ENCODE measurements at places on chromosomes 11 and 22.
A peak's percentile ranks its signal among the peaks of the same experiment; 100 is the strongest.

DNA sequence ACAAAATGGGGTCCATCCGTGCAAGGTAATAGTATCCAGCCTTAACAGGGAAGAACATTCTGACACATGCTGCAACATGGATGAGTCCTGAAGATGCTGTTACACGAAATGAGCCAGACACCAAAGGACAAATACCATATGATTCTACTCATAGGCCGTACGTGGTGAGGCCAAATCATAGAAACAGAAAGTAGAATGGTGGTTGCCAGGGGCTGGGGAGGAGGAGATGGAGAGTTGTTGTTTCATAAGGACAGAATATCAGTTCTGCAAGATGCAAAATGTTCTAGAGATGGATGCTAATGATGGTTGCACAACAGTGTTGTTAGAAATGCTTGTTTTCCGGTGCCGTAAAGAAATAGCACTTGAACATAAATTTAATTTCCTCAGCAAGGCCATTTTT is 2.6 kb downstream of the TBX10 start:
- no peak for DNase-seq

GRCh38 chr22:27152883-27153282 is 495.5 kb downstream of the MIAT start:
- DNase-seq: no peak

- no peak for DNase-seq
Measured at GRCh38 chr11:102410382-102410784, 42.2 kb downstream of the TMEM123 start.

GRCh38 chr22:28883657-28883916 is 215 bp downstream of the ZNRF3 start:
- no peak for DNase-seq

GRCh38 chr11:33696411-33696810 is 4.2 kb downstream of the C11orf91 start:
- no peak for DNase-seq

GRCh38 chr11:116294630-116295029 is 478.2 kb downstream of the BUD13 start:
- no peak for DNase-seq

DNA sequence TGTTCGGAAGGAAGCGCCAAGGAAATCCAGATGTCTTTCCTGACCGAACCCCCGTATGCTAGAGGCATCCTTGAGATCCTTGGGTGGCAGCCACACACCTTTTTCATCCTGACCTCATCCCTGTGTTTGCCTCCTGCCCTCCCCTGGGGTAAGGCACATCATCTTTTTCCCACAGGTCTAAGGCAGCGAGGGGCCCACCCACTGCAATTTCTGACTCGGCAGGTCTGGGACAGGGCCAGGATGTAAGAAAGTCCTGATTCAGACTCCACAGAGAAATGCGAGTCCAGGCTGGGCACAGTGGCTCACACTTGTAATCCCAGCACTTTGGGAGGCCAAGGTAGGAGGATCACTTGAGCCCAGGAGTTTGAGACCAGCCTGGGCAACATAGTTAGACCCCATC is 10.5 kb downstream of the ZMAT5 start:
- no peak for DNase-seq

- no peak for DNase-seq
Measured at GRCh38 chr11:70381872-70382861, 16.2 kb upstream of the CTTN start.

DNA sequence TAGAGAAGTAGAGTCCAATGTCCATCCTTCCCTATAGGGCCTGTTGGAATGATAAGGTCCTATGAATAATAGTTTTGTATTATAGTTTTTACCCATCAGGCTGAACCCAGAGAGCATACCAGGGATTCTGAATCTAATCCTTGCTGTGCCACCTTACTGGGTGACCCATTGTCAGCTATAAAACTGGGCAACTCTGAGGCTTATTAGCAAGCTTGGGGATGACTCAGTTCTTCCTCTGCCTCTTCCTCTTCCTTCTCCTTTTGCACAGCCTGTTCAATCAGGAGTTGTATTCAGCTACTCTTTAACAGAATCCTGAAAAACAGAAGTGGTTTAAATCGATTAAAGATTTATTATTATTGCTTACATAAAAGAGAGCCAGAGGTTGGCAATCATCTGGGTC is 8.9 kb downstream of the HEPHL1 start:
- DNase-seq: no peak

GRCh38 chr11:99968336-99968735 is 718.8 kb upstream of the ARHGAP42 start:
- no peak for DNase-seq

DNA sequence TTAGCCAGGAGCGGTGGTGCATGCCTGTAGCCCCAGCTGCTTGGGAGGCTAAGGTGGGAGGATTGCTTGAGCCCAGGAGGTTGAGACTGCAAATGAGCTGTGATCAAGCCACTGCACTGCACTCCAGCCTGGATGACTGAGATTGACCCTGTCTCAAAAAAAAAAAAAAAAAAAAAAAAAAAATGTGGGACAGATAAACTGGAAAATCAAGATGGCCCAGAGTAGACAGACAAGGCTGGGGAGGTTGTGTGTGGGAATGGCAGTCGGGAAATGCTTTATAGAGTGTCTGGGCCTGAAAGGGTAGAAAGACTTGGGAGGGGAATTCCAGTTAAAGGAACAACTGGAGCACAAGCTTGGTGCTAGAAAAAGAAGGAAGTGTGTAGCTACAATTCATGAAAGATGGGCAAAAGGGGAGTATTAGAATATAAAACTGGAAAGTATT is 18.2 kb upstream of the WDR74 start:
- no peak for DNase-seq

DNA sequence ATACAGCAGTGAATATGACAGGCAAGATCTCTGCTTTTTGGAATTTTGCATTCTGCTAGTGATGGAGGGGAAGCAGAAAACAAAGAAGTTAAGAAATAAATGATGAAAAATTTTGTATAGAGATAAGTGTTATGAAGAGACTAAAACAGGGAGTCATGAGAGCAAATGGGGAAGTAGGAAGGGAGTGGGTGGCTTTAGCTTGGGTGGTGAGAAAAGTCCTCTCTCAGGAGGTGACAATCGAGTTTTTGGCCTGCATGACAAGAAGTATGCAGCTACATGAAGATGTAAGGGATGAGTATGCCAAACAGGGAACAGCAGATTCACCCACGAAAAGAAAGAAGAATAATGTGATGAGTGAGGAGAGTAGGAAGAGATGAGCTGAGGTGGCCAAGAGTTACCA is 80.7 kb upstream of the MPPED2 start:
- no peak for DNase-seq

DNA sequence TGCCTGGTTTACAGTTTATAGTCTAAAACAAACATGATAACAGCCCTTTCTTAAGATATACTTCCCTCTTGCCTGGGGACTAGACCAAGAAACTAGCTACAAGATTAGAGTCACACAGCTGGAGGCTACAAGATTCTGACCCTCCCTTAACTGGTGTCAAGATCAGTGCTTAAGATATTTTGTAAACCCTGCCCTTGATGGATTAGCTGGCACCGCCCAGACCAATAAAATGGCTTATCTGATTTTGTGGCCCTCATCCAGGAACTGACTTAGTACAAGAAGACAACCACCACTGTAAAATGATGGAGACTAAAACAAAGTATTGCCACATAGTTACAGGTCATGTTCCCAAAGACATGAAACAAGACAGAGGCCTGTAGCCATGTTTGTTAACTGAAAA is 53.4 kb downstream of the FAM181B start:
- peak; percentile 8 for DNase-seq

DNA sequence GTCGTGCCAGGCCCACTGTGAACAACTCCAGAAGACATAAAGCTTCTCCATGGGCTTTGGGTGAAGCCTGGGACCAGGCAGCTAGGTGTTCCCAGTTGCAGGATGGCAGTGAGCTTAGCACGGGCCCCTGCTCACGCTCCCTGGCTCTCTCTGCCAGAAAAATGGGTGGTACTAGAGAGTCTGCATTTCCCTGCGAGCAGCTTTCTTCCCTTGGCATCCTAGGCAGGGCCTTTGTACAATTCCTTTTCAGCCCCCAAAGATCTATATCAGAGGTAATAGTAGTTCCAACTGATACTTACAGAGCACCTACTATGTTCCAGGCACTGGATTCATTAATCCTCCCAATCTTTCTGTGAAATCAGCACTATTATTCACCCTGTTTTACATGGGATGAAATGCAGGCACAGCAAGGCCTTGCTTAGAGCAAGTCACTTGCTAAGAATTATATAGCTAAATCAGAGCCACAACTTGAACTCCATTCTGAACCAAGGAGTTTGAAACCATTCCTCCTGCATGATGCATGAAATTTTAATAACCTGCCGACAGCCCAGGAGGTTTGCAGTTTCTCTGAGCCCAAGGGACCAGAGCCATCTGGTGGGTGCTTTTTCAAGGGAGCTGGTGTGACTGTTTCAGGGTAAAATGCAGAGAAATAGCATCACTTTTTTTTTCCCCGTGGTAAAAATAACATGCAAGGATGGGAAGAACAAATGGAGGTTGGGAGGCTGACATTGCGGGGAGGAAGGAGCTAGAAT is 22.7 kb downstream of the NAV2 start:
- no peak for DNase-seq

- no peak for DNase-seq
Measured at GRCh38 chr22:49923445-49923844, 5.0 kb downstream of the CRELD2 start.

DNA sequence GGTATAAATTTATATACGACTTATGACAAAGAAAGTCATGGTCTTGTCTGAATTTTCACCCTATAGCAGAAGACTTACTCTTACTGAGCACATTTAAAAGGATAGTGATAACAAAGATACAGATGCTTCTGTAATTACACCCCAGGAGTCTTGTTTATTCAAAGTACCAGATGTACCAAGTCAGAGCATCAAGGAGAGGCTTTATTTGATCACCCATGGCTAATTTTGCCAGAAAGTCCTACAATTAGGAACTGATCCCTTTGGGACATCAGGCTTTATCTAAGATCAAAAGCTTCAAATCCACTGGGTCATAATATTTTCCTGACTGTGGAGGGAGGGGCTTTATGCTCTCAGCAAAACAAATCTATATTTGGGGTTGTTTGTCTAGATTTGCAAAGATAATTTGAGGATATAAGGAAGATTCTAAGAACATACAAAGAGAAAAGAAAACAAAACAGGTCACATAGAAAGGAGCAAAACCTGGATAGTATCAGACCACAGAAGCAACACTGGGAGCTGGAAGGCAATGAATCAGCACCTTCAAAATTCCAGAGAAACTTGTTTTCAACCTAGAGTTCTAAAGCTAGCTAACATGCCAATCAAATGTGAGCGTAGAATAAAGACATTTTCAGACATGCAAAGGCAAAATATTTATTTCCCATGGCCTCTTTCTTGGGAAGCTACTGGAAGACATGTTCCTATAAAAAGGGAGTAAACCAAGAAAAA is 124.8 kb upstream of the CSNK2A3 start:
- no peak for DNase-seq

GRCh38 chr22:39959640-39960447 is at the start of gene TMA7B:
Gene TMA7B, plus strand, starts transcription at chr22:39960397. Its CDS starts 3,978 bp downstream, at chr22:39964375.
- peak; percentile 41 for DNase-seq

DNA sequence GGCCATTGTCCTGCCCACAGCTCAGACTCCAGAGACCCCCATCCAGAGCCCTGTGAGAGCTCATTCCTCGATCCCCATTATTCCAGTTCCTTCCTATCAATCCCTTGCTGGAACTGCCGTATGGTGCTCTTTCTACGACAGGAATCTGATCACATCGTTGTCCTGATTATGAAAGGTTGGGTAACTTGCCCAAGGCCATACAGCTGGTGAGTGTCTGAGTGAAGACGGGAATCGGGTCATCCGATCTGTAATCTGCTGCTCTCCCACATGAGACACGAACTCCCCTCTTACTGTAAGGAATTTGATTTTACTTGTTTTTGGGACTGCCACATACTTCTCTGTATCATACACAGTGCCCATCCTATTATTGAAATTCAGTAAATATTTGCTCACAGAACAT is 149.1 kb downstream of the OPCML start:
- DNase-seq: no peak

DNA sequence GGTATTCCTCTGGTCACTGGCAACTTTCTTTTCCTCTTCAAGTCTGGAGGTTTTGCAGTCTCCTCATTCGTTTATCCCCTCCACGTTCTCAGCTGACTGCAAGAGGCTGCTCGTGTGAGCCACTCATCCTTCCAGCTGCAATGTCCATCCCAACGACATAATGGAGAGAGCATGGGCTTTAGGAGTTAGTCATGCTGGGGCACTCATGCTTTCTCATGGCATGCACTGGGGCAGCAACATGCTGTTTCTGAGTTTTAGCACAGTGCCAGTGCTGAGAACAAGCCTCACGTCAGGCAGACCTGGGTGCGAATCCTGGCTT is 7.1 kb downstream of the DCPS start:
- DNase-seq: no peak

DNA sequence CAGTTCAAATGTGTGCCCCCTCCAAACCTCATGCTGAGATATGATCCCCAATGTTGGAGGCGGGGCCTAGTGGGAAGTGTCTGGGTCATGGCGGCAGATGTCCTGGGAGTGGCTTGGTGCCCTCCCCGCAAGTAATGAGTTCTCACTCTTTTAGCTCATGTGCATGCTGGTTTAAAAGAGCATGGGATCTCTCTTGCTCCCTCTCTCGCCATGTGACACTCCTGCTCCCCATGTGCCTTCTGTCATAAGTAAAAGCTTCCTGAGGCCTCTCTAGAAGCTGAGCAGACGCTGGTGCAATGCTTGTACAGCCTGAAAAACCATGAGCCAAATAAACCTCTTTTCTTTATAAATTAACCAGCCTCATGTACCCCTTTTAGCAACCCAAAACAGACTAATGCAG is 98.8 kb downstream of the SGSM3 start:
- no peak for DNase-seq

DNA sequence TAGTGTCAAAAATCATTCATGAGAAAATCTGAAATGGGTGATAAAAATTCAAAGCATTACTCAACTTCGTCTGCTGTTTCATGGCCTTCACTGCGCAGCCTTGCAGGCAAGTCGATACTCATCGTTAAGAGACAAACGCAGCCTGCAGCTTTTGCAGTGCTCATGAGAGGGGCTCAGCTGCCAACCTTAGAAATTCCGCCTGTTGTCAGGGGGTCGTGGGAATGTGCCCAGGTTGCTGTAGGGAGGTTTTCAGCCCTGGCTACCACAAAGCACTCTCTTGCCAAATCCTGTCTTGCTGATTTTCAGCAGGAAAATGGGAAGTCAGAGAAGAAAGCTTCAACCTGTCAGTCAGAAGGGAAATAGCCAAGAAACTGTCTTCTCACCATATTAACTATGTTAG is 25.4 kb upstream of the GRAMD1B start:
- no peak for DNase-seq

- no peak for DNase-seq
Measured at GRCh38 chr11:116343270-116343669, 429.5 kb downstream of the BUD13 start.

DNA sequence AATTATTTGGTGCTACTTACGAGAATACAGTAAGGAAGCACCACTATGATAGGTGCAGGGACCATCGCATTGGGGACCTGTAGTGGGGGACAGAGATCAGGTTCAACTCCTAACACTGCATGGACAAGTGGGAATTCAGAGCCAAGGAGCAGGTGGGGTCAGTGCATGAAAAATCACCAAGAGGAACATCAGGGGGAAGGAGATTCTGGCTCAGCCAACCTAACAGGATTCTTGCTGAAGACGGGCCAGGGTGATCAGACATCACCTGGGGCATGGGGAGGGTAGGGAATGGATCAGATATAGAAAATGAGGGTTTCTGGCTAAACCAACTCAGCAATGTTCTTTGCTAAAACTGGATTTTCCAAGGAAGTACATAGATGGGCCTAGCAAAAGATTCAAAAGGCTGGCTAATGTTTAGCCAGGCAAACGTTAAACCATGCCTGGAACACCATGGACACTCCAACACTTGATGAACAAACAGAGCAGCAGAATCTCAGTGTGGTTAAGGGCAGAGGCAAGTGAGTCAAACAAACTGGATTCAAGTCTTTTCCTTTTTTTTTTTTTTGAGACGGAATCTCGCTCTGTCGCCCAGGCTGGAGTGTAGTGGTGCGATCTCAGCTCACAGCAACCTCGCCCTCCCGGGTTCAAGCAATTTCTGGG is 70.0 kb downstream of the MICAL3 start:
- no peak for DNase-seq
